Hematopoietic multipotent progenitor cell (in vitro differentiated cells): ENCODE measurements at places on chromosomes 12 and 14.

DNA sequence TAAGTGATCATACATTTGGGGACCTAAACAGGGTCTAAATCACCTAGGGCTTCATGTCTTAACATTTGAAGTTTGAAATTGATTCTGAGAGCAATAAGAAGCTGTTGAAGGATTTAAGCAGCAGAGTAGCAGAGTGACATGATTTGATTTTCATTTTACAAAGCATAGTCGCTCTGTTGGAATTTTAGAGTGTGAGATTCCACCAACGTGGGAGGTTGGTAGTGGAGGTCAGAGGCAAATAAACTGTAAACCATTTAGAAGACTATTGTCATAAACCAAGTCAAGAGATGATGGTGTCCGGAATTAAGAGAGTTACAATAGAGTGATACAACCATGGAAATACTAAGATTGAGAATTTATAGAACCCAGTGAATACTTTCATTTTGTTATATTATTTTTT, 52.7 kb upstream of the ZDHHC17 start:
- DNase-seq = no peak

- no peak for DNase-seq
Measured at GRCh38 chr12:112117685-112118084, 7.7 kb upstream of the TRAFD1 start.

DNA sequence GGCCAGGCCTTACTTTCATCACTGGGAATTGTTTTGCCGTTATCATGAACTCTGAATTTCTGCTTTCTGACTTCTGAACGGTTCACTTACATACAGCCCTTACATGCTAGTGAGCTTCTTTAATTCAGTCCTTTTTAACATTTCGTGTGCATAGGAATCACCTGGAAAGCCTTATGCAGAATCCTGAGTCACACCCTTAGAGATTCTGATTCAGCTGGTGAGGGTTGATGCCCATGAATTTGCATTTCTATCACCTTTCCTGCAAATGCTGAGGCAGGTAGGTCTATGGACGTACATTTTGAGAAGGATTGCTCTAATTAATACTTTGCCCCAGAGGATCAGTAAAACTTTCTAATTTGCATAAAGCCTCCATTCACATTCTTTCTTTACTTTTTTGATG, 44.0 kb downstream of the PPHLN1 start:
- DNase-seq = no peak

DNA sequence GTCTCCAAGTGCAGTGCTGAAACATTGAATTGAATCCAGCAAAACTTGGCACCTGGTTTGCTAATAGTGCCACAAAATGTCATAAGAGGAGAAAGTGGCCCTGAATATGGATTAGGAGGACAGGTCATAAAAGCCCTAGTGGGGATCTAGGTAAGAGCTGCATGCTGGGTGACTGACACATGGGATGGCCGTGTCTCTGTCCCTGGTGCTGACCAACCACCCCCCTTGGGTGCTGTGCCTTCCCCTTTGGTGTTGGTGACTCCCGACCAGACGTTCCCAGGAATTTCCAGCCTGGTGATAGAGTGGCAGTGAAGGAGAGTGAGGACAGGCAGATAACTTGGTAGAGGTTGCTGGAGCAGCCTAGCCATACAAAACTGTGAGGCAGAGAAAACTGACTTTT, 142.8 kb downstream of the VRK1 start:
- peak; percentile 5 for DNase-seq

GRCh38 chr12:22101749-22102243, 55.8 kb downstream of the CMAS start:
- DNase-seq = peak; percentile 86

DNA sequence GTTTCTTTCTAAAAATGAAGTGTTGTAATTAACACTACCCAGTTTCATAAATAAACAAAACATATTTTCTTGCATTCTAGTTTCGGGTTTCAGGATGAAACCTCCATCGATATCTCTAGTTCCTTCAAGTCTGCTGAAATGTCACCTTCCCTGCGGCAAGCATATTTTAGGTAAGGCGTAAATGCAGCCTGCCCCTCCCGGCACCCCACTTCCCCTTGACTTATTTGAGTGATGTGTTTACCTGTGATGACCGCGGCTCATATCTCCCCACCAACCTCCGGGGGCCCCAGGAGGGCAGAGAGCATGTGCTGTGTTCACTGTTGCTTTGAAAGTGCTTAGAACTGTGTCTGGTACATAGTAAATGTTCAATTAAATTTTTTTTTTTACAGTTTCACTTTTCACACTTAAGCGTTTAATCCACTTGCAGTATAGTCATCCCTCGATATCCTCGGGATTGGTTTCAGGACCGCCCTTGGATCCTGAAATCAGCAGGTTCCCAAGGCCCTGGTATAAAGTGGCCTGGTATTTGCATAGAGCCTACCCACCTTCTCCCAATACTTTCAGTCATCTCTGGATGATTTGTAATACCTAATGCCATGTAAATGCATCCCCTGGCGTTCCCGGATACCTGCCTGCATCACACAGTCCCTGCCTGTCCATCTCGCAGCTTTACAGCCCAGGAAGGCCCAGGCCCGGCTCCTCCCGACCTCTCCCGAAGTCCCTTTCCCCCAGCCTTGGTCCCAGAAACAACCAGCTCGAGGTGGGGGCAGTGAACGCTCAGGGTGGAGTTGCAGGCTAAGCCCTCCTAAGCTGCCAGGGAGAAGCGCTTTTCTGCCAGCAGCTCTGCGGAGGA, 40.2 kb upstream of the FBRSL1 start:
- DNase-seq = no peak

DNA sequence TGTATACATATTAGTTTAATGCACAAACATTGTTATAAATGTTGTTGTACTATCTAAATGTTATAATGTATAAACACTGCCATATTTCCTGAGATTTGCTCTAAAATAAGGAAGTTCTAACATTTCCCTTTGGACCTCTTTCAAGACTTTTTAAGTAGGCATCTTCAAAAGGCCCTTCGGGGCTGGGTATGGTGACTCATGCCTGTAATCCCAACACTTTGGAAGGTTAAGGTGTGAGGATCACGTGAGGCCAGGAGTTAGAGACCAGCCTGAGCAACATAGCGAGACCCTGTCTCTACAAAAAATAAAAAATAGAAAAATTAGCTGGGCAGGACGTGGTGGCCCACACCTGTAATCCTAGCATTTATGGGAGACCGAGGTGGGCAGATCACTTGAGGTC, 35.5 kb downstream of the FBLN5 start:
- no peak for DNase-seq

DNA sequence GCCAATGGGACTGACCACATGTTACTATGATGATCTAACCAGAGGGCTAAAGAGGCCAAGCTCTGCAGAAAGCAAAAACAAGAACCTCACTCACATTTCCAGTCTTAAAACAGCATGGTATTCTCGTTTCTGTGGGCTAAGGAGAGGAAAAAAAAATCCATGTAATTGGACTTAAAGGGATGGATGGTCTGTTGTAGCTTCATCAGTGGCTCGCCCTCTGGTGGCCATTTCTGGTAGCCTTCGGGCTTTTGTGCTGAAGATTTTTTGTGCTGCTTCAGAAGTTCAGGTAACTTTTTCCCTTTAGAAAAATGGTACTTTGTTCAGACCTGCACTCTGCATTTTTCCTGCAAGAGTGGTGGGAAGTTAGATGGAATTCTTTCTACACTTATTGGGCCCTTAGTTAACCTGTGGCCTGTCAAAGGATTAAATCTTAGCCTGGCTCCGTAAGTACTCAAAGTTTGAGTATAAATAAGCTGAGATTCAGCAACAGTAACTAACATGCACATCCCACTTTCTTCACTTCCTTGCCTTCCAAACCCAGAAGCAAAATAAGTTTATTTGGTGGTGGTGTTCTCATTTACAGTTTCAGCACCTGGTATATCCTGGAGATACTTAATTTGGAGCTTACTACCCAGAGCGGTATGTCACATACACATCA, 22.3 kb downstream of the DCAF4 start:
- peak; percentile 22 for DNase-seq
